ENCODE measurements at places on chromosomes 2 and 18.

DNA sequence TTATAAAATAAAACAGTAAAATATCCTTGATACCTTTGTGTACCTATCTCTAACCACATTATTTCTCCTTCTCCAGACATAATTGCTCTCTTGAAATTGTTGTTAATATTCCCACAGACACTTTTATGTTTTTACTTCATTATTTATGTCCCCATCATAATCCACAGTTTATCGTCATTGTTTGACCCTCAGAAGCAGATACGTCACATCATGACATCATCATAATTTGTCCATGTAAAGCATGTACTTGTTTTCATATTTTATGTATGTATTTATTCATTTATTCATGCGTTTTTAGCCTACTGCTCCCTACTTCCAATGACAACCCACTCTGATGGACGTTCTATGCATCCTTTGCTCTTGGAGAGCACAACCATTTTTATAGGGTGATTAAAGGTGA lies 1406.9 kb upstream of the NXPH2 start:
- no peak for DNase-seq

- DNase-seq, result no peak
Measured at GRCh38 chr18:5709476-5710095, 165.8 kb upstream of the EPB41L3 start.

GRCh38 chr18:40810372-40810771 lies 1144.7 kb upstream of the PIK3C3 start:
- DNase-seq, result no peak

GRCh38 chr18:8865934-8866333 lies 160.6 kb downstream of the MTCL1 start:
- no peak for DNase-seq

- no peak for DNase-seq
Measured at GRCh38 chr2:69253112-69253511, 133.9 kb downstream of the GFPT1 start.

- no peak for DNase-seq
Measured at GRCh38 chr2:39413063-39413737, 23.9 kb downstream of the MAP4K3 start.

GRCh38 chr2:5287558-5288334 lies 404.4 kb upstream of the SOX11 start:
- no peak for DNase-seq

GRCh38 chr2:171807831-171808393 lies 86.1 kb downstream of the SLC25A12 start:
- no peak for DNase-seq

DNA sequence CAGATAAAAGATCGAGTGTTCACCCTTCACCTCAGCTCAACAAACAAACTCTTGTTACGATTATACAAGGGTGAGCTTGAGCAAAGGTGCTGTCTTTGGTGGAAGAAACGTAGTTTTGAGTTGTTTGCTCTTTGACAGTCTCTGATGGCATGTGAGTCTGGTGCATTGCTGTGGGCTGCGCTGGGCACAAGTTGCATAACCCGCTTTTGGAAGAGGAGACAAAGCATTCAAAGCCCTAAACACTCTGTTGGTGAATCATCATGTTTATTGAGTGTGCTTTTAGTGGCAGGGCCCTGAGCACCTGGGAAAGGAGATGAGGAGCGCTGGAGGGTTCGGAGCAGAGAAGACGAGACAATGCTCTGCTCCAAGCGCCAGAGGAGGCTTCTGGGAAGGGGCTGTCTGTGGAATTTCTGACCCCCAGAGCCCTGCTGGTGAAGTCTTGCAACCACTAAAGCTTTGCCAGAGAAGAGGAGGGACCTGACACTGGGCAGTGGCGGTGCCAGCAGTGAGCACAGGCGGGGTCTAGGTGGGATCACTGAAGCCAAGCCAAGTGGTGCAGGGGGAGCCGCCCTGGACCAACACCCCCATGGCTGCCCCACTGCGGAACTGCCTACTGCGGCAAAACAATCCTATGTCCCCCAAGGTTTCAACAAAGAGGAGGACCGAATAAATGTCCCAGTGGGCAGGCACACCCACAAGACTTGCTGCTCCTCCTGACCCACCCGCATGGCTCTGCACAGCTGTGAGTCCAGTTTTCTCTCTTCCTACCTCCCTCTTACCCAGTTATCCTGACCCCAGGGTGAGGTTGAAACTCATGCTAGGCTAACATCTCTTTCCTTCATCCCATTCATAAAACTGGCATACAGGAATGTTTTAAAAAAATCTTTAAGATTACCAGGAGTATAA lies 64.0 kb downstream of the TNFRSF11A start:
- no peak for DNase-seq

DNA sequence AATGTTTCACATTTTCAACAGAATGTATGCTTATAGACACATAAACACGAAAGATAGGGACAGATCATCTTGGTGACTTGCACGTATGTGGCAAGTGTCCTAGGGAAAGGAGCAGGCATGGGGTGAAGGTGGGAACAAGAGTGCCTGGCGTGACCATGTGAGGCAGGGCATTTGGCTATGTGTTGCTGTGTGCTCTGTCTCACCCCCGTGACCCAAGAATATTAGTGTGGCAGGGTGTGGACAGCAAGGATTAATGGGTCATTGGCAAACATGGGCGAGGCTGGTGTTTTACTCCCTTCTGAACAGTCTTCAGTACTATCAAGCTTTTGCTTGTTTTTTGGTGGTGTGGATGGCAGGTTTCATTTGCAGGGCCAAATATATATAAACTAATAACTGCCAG lies 1.3 kb upstream of the VWA3B start:
- DNase-seq, result no peak

GRCh38 chr2:203878063-203878462 lies 10.5 kb downstream of the CTLA4 start:
- no peak for DNase-seq

GRCh38 chr2:64288321-64289193 lies 144.3 kb upstream of the PELI1 start:
- no peak for DNase-seq

GRCh38 chr2:18701981-18702380 lies 112.6 kb upstream of the NT5C1B start:
- no peak for DNase-seq

GRCh38 chr2:234607691-234608090 lies 110.8 kb upstream of the ARL4C start:
- no peak for DNase-seq

DNA sequence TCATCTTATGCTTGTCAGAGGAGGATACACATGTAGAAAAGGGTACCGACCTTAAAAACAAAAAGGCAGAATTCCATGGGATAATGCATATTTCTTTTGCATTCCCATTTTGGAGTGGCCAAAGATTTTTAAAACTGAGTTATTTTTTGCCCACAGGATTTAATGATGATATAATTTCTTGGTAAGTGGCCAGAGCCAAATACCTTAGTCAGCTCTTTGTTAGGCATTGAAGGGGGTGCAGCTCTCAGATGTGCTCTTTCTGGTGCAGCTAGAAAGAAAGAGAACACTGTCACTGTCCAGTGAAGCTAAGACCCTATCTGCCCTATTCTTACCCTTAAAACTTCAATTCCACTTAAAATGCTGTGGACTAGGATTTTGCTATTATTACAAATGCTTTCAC lies 10.8 kb downstream of the COQ10B start:
- DNase-seq, result no peak

All from T-cell (primary cell).